K562 (cell line): ENCODE measurements at places on chromosomes 1 and 21. TPM values are rescaled to one million over a fixed set of nuclear protein-coding genes. Genes with fewer than 3 reads are reported as not detected.

The TNFRSF14 gene
- 1.8 and 2.1 TPM in 2 replicates for total RNA-seq

GRCh38 chr21:42219606-42220137 lies 732 bp downstream of the ABCG1 start:
- no peak overlapping the region for H3K4me3 ChIP-seq
- DNase-seq = no peak
- H3K27ac ChIP-seq = no peak overlapping the region

The IL24 gene
- total RNA-seq = not detected in 2 replicates

The RHBDL2 gene
- total RNA-seq = not detected in 2 replicates

The BRDT gene
- total RNA-seq = not detected in 2 replicates

DNA sequence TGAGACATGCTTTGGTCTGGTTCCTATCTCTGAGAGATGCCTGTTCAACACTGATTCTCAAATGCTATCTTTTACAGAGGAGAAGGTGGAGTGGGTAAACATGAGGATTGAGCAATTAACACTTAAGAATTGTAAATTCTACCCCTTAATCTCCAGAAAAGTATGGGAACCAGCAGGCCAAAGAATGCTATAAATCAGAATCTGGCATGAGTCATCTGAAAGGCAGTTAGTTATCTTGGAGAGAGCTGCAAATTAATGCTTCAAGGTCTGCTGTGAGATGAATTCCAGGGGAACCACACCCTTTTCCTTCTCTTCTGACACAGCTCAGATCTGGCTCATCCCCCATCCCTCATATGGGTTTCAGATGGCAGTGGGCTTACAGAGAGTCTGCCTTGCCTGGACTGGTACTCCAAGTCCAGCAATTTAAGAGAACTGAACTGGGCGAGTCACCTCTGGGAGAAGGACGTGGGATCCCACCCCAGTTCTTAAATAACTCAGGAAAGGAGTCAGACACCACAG lies 5.2 kb downstream of the S100A10 start:
- H3K27ac ChIP-seq = no peak overlapping the region
- peaks cover 17% of the 10 kb centered on the region for H3K4me1 ChIP-seq
- H3K4me3 ChIP-seq = no peak overlapping the region
- DNase-seq = peak; percentile 47
- H3K27me3 ChIP-seq = peaks cover 31% of the 10 kb centered on the region
- no peaks in the 10 kb centered on the region for H3K36me3 ChIP-seq

- no peak overlapping the region for H3K4me3 ChIP-seq
- no peaks in the 10 kb centered on the region for H3K27me3 ChIP-seq
- DNase-seq = no peak
- no peak overlapping the region for H3K27ac ChIP-seq
These were observed 271.4 kb downstream of the TBX15 start for GRCh38 chr1:118716775-118717174.

- H3K27me3 ChIP-seq = no peaks in the 10 kb centered on the region
- no peaks in the 10 kb centered on the region; the same call in 2 of the 3 replicates for H3K4me1 ChIP-seq
- no peak for DNase-seq
- peaks cover 62% of the 10 kb centered on the region; the same call in 2 of the 3 replicates for H3K36me3 ChIP-seq
- no peak overlapping the region for H3K4me3 ChIP-seq
- no peak overlapping the region for H3K27ac ChIP-seq
These were observed 10.4 kb upstream of the TMEM240 start for GRCh38 chr1:1550591-1551432.

GRCh38 chr1:192983349-192983980 lies 75.7 kb downstream of the UCHL5 start:
- no peak overlapping the region for H3K4me3 ChIP-seq
- peaks cover 7% of the 10 kb centered on the region for H3K36me3 ChIP-seq
- no peak overlapping the region for H3K27ac ChIP-seq
- peaks cover 11% of the 10 kb centered on the region; the same call in 1 of the 2 replicates for H3K4me1 ChIP-seq
- DNase-seq = peak; percentile 28
- H3K27me3 ChIP-seq = no peaks in the 10 kb centered on the region

The NR1I3 gene
- total RNA-seq = not detected in 2 replicates

DNA sequence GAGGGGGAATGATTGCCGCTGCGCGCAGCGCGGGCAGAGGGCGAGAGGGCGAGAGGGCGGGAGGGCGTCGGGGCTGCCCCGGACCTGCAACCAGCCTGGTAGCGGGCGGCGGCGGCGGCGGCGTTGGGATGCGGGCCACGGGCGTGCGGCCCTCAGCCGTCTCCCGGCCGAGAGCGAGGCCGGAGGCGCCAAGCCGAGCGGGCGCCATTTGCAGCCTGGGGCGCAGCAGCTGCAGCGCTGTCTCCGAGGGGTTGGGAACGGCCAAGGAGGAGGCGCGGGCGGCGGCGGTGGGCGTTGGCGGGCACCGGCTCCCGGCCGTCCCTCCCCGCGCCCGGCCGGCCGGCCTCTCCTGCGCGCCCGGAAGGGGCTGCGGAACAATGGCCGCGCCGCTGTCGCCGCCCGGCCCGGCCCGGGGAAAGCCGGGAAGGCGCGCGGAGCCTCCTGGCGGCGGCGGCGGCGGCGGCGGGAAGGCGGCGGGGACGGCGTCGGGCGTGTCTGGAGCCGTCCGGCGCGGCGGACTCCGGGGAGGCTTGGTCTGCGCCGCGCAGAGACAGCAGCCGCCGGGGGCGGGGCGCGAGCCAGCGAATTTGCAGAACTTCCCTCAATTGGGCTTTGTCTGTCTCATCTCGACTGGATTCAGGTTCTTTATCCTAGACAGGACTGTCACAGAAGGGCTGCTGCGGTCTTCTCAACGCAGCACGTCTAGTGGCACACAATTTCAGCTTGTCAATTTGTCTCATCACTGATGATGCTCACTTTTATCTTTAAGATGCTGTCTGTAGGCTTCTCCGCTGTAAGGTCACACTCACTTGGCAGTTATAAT lies 35.7 kb downstream of the ZBTB8B start:
- peak; percentile 83 for DNase-seq
- peaks cover 3% of the 10 kb centered on the region for H3K4me1 ChIP-seq
- no peaks in the 10 kb centered on the region for H3K36me3 ChIP-seq
- peak overlapping the region; percentile 64; the same call in 1 of the 3 replicates for H3K27ac ChIP-seq
- peaks cover 11% of the 10 kb centered on the region for H3K27me3 ChIP-seq
- H3K4me3 ChIP-seq = peak overlapping the region; percentile 86

- no peak overlapping the region for H3K4me3 ChIP-seq
- H3K36me3 ChIP-seq = no peaks in the 10 kb centered on the region
- no peaks in the 10 kb centered on the region for H3K4me1 ChIP-seq
- H3K27ac ChIP-seq = no peak overlapping the region
- DNase-seq = no peak
These were observed 26.7 kb downstream of the GLIS1 start for GRCh38 chr1:53712276-53712675.

DNA sequence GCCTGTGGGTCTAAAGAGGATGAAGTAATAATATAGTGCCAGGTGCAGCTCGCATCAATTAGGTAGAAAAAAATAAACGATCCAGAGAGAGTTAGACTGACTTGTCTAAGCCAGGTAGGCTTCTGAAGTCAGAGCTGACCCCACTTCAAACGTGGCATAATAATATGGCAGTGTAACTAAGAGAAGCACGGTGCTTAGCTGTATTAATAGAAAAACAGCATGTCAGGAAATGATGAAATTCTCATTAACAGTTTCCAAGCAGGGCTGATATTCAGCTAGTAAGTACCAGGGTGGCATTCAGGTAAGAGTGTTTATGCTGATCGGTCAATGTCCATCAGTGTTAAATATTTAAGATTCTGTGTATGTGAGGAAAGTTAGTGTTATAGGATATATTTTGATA lies 145.8 kb upstream of the SAMSN1 start:
- no peaks in the 10 kb centered on the region for H3K36me3 ChIP-seq
- no peak overlapping the region for H3K27ac ChIP-seq
- no peaks in the 10 kb centered on the region for H3K27me3 ChIP-seq

GRCh38 chr1:188611432-188611831 lies 1782.7 kb downstream of the PLA2G4A start:
- DNase-seq = no peak
- H3K27ac ChIP-seq = no peak overlapping the region
- no peaks in the 10 kb centered on the region for H3K4me1 ChIP-seq
- H3K27me3 ChIP-seq = no peaks in the 10 kb centered on the region
- H3K4me3 ChIP-seq = no peak overlapping the region

- H3K36me3 ChIP-seq = no peaks in the 10 kb centered on the region
- H3K4me1 ChIP-seq = peaks cover 4% of the 10 kb centered on the region; the same call in 2 of the 3 replicates
- H3K4me3 ChIP-seq = no peak overlapping the region
- no peaks in the 10 kb centered on the region; the same call in 2 of the 3 replicates for H3K27me3 ChIP-seq
- DNase-seq = no peak
These were observed 3.3 kb upstream of the S1PR1 start for GRCh38 chr1:101233495-101233894.

The QSOX1 gene
- 47.8 and 53.1 TPM in 2 replicates for total RNA-seq

The LRRC8B gene
- total RNA-seq = 20.3 and 25.7 TPM in 2 replicates
